ENCODE measurements at places on chromosomes 11 and 22.

DNA sequence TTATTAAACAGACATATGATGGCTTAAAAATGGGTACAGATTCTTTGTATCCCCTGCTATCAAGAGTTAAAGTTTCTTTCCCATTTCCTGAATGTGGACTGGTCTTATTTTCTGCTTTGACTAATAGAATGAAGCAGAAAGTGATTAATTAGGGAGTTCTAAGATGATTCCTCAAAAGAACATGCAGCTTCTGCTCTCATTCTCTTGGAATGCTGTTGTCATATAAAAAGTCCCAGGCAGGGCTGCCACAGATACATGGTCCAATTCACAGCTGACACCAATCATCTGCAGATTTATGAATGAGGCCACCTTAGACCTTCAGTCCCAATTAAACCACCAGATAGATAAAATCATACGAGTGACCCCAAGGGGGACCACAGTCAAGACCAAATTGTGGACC is 844.5 kb upstream of the RAG2 start:
- DNase-seq: no peak

- no peak for DNase-seq
These were observed 1.6 kb upstream of the CEP295 start for GRCh38 chr11:93659841-93660240.

DNA sequence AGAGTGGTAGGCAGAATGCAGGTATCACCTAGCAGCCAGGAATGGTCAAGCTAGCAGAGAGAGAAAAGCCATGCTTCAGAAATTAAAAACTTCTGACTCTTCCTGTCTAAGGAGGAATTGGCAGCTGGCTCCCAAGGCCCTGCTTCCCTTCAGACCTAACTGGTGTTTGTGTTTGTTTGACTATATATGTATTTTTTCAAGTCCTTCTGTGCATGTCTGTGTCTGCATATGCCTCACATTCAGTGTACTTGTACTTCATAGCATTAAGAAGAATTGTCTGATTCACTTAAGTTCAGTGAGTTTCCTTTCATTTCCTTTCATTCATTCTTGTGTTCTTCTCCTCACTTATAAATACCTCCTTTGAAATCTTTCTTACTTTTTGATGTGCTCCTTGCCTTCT is 109.0 kb upstream of the RRM1 start:
- no peak for DNase-seq

- no peak for DNase-seq
These were observed 5.1 kb upstream of the CARNS1 start for GRCh38 chr11:67410369-67410831.

GRCh38 chr11:84260862-84261261 is 974.7 kb upstream of the CCDC90B start:
- DNase-seq: no peak

DNA sequence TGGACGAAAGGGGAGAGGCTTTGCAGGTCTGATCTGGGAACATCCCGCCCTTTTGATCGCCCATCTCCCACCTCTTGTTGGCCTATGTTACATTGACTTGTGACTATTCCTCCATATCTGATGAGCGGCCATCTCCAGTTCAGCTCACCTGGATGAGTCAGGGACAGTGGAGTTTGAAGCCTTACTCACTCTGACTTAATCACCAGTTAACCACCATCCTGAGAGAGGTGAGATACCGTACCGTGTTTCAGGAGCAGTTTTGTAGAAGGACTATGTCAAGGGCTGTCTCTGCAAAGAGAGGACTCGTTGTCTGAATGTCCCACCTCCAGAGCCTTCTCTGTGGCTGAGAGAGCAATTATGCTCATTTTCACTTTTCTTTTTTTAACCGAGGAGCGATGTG is 771.7 kb downstream of the NTM start:
- DNase-seq: no peak

- no peak for DNase-seq
These were observed 142.0 kb upstream of the FAT3 start for GRCh38 chr11:92082652-92083051.

DNA sequence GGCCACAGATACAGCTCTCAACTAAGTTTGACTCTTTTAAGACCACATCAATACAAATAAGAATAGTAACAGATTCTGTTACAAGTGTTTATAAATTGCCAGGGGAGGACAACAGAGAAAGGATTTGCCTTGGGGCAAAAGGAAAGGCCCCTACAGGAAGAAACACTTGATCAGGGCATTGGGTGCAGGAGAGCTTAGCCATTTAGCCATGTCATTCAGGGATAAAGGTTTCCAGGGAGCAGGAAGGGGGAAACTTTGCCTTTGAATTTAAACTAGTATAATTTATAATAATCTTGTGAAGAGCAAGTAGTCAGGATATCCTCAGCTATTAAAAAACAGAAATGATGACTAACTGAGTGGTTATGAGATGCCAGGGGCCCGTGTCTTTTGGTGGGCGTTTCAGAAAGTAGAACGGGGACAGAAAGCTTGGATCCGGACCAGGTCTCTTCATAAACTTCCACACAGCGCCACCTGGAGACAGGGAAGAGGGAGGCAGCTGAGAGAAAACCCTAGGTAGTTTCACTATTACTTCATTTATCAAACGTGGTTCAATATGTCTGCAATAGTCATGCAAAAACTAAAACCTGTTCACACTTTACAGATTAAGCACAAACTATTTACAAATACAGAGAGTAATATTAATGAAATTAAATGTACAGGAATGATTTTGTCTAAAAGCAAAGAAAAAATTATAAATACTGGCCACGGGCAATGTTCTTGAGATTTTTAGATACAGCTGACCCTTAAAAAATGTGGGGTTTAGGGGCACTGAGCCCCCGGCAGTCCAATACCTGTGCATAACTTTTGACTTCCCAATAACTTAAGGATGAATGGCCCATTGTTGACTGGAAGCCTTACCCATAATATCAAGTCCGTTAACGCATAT is 11.0 kb upstream of the SLC5A4 start:
- peak; percentile 70 for DNase-seq

Measured in stimulated activated CD4-positive, alpha-beta T cell treated with anti-CD3 and anti-CD28 coated beads, TNF-alpha, amount 100 ng/mL, for 24 hours (primary cell).